NCI-H1092 (cell line): ENCODE measurements at places on chromosomes 4 and X.

DNA sequence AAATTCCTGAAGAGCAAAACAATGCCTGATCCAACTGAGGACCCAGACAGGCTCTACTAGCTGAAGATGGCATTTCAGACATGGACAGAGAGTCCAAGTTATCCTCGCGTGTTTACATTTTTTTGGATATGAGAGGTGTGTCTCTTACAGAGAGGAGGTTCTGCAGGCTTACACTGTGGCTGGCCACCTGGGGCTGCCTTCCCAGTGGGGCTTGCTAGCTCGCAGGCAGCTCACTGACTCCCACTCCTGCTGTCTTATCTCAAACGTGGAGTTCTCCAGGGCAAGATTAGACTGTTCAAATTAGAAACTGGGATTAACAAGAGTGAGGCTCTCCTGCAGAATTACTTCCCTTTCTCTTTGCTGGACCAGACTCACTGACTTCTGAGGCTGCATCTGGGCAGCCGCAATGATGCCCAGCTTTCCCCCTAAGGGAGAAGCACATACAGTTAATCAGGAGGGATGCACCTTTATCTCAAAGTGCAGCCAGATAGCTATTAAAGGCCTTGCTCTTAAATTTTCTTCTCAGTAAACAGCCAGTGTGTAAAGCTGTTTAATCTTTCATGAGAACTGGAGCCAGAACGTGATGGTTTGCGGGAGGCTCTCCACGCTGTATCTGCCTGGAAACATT, 123.0 kb downstream of the ENPP6 start:
- no peak for DNase-seq

GRCh38 chr4:142121448-142122350, 485.3 kb downstream of the IL15 start:
- no peak for DNase-seq

DNA sequence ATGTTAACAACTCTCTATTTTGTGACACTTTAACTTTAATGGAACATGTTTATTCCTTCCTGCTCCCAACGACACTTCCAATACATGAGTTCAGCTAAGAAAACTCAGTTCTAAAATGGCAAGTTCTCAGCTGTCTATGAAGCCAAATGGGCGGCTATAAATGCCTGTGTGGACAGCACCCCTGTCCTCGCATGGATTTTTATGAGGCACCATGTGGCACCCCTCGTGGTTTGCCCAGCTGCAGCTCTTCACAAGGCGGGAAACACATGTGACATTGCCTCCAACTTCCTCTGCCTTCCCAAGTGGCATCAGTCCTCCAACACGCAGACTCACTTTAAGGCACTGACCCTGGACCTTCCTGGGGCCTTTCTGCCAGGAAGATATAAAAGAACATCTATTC, 48.0 kb downstream of the SH3RF1 start:
- DNase-seq: no peak

GRCh38 chrX:21581479-21581878, 76.7 kb downstream of the KLHL34 start:
- DNase-seq: no peak

- no peak for DNase-seq
Observed at GRCh38 chrX:148620023-148620422, 119.6 kb downstream of the AFF2 start.

DNA sequence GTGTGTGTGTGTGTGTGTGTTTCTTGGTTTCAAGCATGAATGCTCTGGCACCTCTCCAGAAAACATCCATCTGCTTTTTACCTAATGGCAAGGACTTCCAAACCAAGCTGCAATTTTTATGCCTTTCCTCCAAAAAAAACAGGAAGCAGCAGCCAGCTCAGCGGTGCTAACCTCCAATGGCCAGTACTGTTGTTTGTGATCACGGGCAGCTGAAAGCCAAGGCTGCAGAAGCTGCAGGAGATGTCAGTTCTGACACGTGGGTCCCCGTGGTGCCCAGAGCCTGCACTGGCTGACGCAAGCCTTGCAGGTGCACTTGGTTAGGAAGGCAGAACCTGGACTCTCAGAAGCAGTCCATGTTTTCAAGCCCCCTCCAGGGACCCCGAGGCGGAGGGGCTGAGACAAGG, 313.6 kb upstream of the DDX53 start:
- DNase-seq: peak; percentile 56

DNA sequence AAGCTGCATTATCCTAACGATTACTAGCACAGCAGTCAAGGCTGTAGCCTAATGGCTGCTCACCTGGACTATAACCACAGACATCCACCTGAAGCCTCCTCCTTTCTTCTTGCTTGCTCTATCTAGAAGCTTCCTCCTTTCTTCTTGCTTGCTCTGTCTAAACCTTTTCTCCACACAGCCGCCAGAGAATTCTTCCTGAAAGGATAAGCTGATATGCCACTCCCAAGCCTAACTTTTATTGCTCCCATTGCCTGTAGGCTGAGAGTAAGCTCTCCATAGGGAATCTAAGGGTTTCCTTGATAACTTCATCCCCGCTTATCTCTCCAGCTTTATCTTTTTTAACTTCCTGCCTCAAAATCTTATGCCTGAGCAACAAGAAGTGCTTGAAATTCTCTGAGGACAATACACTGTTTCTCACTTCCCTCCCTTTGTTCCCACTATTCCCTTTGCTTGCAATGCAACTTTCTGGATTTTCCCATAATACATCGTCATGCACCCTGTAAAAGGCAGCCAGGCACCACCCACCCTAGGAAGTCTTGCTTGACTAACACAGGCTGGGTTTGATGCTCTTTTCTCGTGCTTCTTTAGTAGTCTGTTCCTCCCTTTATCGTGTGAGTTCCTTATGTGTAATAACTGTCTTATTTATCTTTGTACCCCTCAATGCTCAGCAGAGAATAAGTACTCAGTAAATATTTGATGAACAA, 1.4 kb upstream of the LRIT3 start:
- no peak for DNase-seq

- no peak for DNase-seq
Observed at GRCh38 chr4:82688091-82688795, 110.4 kb downstream of the SCD5 start.

GRCh38 chr4:10173754-10174749, 57.5 kb upstream of the WDR1 start:
- peak; percentile 69 for DNase-seq

- no peak for DNase-seq
Observed at GRCh38 chr4:154722262-154722661, 21.5 kb upstream of the LRAT start.

- peak; percentile 10 for DNase-seq
Observed at GRCh38 chr4:137474711-137475301, 57.5 kb downstream of the PCDH18 start.
